ENCODE measurements at places on chromosomes 13 and 19. TPM values are rescaled to one million over a fixed set of nuclear protein-coding genes. Genes with fewer than 3 reads are reported as not detected.

ERICH4 gene
- total RNA-seq = not detected

SERTAD1 gene
- total RNA-seq = 8.5 TPM

DNMT1 gene
- 117 TPM for total RNA-seq

ATP8B3 gene
- 8.3 TPM for total RNA-seq

CD70 gene
- not detected for total RNA-seq

TMIGD2 gene
- not detected for total RNA-seq

RUBCNL gene
- not detected for total RNA-seq

SIGLECL1 gene
- total RNA-seq = not detected

GRCh38 chr13:19665427-19665859, 32.0 kb downstream of the MPHOSPH8 start:
- DNase-seq = no peak

GRCh38 chr13:61170856-61171255, 244.8 kb downstream of the PCDH20 start:
- DNase-seq = no peak

DNA sequence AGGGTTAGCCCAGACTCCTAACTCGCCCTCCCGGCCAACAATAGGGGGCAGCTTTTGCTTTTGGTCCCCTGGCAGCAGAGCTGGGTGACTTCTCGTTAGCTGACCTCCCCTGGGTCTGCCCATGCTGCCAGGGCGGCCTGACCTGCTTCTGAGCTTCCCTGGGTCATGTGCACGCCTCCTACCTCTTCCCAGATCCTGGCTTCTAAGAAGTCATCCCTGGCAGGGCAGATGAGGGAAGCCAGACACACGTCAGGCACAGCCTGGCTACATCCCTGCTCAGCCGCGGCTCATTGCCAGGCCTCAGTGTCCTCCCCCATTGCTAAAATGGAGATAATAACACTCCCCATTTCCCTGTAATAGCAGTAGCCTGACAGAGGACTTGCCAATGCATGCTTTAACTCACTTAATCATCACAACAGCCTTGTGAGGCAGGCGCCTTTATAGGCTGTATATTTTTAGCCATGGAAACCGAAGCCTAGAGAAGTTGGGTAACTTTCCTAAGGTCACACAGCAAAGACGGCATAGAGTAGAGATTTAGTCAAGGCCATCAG, 2.1 kb downstream of the KCNK6 start:
- DNase-seq = no peak

DNA sequence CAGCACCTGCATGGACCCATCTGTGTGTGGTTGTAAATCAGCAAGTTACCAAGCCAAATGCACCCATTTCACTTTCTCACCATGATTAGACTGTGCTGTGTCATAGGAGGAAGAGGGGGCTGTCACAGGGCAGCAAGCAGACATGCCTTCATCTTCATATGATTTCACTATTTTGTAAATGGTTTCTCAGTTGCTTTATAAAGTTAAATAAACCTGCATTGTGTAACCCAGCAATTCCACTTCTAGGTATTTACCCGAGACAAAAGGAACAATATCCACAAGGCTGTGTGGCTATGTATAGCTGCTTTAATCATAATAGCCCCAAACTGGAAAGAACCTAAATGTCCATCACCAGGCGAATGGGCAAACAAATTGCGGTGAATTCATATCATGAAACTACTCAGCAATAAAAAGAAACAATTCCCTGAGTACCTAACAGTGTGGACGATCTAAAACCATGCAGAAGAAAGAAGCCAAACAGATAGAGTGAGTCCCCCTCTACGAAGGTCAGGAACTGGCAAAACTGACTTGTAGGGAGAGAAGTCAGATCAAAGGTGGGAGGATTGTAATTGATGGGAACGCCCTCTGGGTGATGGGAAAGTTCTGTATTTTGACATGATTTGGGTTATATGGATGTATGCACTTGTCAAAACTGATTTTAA, 185.4 kb downstream of the COL4A1 start:
- no peak for DNase-seq

- no peak for DNase-seq
Measured at GRCh38 chr19:3283246-3283751, 58.8 kb downstream of the CELF5 start.

DNA sequence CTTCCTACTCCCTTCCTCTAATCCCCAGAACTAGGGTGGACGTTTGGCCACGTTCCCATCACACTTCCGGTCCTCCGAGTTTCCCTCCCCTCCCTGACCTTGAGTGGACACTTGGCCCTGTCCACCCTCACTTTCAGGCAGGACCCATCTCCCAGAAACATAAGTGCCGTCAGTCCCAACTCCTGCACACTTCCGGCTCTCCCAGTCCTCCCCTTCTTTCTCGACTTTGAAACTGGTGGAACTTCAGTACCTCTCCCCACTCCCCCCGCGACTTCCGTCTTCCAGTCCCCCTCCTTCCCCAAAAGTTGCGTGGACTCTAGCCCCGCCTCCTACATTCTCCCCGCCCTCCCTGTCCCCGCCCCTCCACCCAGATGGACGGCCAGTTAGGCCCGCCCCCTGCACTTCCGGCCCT, 278 bp upstream of the ZNF274 start:
- DNase-seq = no peak

DNA sequence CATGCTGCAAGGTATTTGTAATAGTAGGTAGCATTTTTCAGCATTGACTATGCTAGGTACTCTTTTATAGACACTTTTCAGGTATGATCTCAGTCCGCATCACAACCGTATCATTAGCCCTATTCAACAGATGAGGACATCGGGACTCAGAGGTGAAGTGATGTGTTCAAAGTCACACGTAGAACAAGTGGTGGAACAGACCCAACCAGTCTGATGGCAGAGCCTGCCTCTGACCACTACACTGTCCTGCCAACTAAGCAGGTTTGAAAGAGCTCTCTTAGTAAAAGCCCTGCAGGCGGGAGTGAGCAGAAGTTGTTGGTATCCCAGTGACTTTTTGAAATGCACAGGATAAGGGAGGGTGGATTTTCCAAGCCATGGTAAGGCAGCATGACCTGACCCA, 20.2 kb downstream of the PAF1 start:
- no peak for DNase-seq

DNA sequence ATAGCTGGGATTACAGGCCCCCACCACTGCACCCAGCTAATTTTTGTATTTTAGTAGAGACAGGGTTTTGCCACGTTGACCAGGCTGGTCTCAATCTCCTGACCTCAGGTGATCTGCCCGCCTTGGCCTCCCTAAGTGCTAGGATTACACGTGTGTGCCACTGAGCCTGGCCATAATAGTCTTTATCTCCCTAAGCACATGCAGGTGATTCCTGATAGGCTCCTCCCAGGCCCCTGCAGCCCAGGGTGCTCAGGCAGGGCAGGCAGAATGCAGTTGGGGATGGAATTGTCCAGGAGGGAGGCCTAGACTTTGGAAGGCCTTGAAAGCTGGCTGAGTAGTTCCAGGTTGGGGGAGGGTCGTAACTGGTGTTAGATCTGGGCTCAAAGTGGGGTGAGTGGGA, 8.5 kb downstream of the ZNF526 start:
- no peak for DNase-seq

- DNase-seq = no peak
Measured at GRCh38 chr19:48856921-48857320, 11.5 kb downstream of the PLEKHA4 start.

DNA sequence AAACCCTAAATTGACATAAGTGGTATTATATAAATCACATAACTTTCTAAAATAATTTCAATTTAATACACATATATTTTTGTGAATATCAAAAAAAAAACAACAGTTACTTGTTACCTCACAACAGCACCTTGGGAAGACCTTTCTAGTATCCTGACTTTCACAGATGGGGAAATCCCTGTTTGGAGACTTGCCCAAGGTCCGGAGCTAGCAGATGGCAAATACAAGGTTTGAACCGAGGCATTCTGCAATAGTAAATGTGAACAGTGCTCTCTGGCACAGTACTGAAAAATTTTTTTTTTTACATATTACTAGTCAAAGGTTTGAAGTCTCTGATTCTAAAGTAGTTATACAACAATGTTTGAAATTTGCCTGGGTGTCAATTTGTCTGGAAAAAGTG, 104.5 kb downstream of the SUCLA2 start:
- no peak for DNase-seq

DNA sequence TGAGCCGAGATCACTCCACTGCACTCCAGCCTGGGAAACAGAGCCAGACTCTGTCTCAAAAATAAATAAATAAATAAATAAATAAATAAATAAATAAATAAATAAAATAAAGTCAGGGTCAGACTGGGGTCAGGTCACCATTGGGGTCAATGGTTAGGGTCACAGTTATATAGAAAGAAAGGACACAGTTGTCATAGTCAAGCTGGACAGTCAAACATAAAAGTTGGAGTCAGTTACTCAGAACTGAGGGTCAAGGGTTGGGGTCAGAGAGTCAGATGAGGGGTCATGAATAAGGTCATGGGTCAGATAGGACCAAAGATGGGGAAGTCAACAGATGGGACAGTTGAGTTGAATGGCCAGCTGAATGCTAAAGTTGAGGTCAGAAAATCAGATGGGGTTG, 16.7 kb upstream of the EPOR start:
- DNase-seq = no peak

GRCh38 chr19:37950471-37951175, 43.6 kb downstream of the SIPA1L3 start:
- no peak for DNase-seq

GRCh38 chr19:18475762-18476331, 37.9 kb upstream of the ISYNA1 start:
- DNase-seq = no peak

GRCh38 chr13:27117952-27118351, 53.7 kb downstream of the USP12 start:
- DNase-seq = no peak

DNA sequence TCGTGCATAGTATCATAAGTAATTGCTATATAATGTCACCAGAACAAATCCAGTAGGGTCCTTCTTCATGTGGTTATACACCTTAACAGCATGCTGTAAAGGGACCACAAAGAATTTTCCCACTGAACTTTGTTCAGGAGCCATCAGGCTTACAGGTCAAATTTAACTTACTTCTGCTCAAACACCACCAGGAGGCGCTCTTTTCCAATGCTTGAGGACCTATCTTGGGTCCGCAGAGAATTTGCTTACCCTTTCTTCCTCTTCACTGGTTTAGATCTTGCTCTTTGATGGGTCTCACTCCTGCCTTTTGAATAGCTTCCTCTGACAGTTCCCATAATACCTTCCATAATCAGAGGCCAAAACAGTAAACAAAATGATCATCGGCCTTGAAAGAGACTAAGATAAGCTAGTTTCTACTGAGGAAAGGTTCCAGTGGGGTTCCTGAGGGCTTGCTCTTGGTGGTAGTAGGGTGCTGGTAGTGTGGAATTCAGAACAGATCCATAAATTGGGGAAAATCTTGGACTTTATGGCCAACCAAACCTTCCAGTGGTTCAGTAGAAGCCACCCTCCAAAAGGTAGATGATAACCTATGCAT, 37.4 kb downstream of the SCGB2B2 start:
- DNase-seq = peak; percentile 18

DNA sequence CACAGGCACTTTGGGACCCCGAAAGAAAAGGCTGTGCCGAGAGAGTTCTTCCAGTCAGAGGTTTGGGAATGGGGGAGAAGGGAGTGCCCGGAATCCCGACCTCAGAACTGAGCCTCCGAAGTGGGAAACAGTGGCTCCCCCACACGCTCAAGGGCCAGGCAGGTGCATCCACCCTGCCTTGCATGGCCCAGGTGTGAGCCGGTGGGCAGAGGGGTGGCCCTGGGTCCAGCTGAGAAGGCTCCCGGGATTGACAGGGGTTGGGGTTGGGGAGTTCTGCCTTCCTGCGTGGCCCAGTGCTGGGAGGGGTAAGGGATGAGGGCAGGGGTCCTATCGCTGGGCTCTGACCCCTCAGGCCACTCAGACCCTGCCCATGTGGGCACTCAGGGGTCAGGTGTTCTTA, 163.5 kb upstream of the TUBA3C start:
- no peak for DNase-seq

DNA sequence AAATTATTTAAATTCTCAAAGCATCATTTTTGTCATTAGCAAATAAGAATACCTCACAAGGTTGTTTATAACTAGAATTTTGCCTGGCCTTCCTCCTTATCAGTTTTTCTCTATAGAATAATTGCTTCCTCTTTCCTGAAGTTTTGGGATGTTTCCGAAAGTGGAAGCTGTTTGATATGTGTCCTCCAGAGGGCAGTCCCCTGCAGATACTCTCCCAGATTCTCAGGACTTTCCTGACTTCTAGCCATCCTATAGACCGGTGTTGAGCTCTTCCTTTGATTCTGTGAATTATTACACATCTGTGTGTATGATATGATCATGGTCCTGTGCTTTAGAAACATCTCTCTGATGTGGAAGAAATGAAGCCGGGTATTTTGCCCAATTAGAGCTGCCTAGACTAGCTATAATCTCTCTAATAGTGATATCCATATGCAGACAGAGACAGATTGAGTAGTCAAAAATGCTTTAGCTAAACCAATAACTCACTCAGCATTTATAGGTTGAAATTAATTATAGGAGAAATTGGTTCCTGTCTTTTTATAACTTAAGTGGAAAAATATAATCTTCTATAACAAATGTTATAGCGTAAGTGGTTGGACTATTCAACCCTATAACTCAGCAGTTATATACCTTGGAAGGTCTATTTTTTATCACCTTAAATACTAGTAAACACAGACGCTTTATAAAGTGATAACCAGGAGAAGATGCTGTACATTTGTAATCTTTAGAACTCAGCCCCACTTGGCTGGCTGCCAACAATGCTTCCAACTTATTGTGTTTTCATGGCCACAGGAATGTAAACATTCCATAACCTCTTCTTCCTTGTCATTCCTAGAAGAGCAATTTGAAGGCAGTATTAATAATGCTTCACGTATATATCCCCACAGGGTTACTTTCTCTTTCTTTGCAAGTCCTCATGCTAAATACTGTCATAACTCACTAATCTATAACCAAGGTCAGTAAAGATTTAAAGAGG, 201.0 kb upstream of the RXFP2 start:
- peak; percentile 4 for DNase-seq

DNA sequence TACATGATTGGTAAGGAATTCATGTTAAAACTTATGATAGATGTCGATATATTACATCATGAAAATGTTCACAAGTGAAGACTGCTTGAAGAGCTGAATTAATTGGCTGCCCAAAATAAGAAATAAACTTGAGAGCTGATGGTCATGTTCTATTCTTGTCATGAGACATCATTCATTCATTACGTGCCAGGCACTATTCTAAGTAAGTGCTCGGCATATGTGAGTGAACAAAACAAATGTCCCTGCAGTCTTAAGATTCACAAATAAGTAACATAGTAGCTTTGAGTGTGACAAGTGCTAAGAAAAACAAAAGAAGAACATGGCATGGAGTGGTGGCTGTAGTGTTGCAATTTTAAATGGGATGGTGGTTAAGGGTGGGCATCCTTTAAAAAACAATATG, 329.3 kb downstream of the SUCLA2 start:
- no peak for DNase-seq

GRCh38 chr13:44703371-44703770, 127.2 kb upstream of the TSC22D1 start:
- no peak for DNase-seq

- no peak for DNase-seq
Measured at GRCh38 chr13:75657111-75657510, 21.0 kb downstream of the LMO7 start.

GRCh38 chr13:76745261-76746200, 140.7 kb downstream of the KCTD12 start:
- DNase-seq = no peak

All from PC-9 (cell line).